Activated CD8-positive, alpha-beta memory T cell treated with anti-CD3 and anti-CD28 coated beads for 48 hours (primary cell): ENCODE measurements at places on chromosomes 4 and X.

DNA sequence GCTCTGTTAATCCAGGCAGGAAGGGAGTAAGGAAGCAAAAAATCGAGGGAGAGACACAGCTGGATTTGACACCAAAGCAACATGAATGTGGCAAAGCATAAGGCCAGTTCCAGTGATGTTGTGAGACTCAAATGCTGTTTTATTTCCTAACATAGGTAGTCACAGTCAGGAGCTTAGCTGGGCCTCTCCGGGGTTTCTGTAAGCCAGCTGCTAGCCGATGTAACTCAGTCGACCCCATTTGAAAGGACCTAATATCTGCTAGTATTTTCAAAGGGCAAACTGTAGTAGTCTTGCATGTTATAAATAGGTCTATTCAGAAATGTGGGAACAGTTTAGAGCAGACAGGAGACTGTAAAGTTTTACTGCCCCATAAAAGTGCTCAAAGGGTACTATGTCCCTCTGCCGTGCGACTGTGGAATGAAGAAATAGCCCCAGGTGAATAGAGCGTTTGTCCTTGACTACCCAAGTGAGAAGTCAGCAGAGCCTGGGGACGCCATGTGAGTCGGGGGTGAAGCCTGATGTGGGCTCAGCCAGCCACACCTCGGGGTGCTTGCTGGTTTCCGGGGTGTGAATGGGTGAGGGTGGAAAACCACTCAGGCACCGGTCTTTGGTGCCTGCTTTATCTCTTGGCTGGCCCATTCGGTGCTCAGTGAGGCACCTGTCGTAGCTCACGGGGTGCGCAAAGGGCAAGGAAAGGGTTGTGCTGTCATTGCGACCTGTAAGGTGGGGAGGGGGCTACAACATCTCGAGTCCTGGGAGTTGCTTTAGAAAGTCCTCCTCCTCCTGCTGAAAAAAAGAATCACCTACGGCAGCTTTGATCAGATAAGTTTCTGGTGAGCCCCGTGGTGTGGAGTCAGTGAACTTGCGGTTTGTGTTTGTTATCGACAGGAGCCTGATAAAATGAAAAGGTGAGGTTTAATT is 745 bp downstream of the TRIM2 start:
- no peak for DNase-seq

- DNase-seq, result no peak
Measured at GRCh38 chrX:46554942-46555341, 9.7 kb upstream of the ZNF674 start.

DNA sequence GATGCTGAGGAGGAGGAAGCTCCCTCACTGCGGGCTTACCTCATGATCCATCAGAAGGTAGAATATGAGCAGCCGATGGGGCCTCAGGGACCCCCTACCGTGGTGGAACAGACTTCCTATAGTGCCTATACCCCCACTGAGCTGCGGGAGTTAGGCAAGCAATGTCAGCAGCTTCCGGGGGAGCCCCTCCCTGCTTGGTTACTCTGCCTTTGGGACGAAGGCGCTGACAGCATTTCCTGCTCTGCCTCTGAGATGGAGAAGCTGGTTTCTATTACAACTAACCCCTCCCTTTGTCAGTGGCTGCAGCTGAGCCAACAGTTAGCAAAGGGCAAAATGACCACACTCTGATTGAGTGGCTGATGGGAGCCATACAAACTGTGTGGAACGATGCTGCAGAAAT is 430.7 kb downstream of the IDS start:
- DNase-seq, result no peak

DNA sequence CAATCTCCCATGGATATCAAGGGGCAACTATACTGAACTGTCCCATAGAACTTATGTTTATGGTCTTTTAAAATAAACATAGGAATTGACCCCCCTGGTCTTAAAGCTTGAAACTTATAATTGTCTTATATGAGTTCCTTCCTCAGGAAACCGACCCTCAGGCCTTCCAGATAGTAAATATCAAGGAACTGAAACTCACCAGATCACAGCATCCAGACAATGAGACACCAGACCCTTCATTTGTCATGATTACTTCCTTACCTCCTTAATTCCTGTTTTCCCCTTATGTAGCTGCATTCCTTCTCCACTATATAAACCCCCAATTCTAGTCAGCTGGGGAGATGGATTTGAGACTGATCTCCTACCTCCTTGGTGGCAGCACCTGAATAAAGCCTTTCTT is 94.8 kb upstream of the GRPR start:
- no peak for DNase-seq

- no peak for DNase-seq
Measured at GRCh38 chrX:69015156-69015555, 150.1 kb downstream of the PJA1 start.

- DNase-seq, result no peak
Measured at GRCh38 chrX:101208152-101208905, 11.3 kb upstream of the DRP2 start.

DNA sequence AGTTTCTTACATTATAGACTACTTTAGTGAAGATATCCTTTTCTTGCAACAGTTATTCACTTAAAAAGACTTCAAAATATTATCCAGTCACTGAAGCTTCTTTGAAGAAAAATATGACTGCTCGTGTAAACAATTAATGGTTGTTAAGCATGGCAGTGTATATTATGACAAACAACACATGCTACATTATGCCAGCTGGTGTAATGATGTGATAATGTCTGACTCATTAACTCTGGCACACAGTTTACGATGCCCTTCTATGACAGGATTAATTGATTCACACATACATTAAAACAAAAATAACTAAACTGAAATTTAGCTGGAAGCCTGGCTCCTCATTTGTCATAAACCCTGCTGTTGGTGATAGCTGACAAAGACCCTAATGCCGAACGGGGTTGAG is 22.4 kb downstream of the GK2 start:
- DNase-seq, result no peak

DNA sequence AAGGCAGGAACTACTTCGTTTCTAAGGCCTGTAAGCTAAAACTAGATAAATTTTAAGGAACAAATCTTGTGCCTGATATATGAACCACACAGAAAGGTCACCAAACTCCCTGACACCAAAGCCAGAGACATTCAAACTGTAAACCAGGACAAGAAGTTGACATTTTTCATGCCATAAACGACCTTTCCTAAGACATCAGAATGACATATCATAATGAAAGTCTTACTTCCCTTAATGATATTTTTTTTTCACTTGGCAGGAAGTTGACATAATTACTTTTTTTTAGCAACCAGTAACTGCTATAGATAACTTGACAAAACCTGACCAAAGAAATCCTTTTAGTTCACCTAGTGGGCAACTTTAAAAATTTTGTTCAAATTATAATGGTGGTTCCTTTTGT is 231.5 kb upstream of the AGTR2 start:
- no peak for DNase-seq

DNA sequence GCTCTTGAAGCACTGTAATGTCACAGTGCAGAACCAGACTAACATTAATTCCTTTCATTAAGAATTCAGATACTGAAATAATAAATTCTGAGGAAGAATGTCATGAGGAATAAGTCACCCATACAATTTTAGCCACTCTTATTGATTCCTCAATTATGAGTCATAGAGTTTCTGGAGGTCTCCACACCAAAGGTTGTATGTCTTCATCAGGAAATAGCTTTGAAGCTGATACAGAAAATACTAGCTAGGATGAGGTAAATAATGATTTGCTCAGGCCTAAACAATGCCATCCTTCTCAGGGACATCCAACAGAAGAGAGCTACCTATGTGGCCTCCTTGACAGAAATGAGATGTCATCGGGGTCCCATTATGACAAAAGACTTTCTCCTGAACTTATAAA is 238.8 kb downstream of the OR13H1 start:
- no peak for DNase-seq

DNA sequence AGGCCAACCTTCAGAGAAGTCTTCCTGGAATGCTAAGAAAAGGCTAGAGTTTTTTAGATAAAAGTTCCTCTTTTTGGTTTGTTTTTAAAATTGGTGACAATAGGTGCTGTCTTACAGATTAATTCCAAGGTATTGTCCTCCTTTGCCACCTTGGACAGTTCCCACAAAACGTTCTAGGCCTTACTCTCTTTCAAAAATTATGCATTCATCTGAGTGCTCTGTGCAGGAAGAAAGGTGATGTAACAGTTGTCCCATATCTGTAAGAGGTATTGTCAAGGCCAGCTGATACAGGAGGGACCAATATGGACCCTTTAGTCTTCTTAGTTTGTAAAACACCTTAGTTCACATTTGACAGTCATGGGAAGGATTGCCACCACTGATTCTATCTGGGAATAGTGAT is 15.9 kb upstream of the CXCL5 start:
- DNase-seq, result no peak

- no peak for DNase-seq
Measured at GRCh38 chrX:130110379-130111219, at the start of gene ELF4. Gene ELF4, minus strand, starts transcription at chrX:130110497. Its CDS starts 29,167 bp downstream, at chrX:130081330.

DNA sequence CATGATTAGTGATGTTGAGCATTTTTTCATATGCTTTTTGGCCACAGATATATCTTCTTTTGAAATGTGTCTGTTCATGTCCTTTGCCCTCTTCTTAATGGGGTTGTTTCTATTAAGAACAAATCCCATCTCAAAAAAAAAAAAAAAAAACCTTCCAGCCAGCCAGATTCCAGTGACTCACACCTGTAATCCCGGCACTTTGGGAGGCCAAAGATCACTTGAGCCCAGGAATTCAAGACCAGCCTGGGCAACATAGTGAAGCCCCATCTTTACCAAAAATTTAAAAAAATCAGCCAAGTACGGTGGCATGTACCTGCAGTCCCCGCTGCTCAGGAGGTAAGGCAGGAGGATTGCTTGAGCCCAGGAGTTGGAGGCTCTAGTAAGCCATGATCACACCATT is 5.1 kb downstream of the RAB33B start:
- no peak for DNase-seq

- DNase-seq, result no peak
Measured at GRCh38 chrX:36957425-36958328, 50.5 kb upstream of the FAM47C start.

DNA sequence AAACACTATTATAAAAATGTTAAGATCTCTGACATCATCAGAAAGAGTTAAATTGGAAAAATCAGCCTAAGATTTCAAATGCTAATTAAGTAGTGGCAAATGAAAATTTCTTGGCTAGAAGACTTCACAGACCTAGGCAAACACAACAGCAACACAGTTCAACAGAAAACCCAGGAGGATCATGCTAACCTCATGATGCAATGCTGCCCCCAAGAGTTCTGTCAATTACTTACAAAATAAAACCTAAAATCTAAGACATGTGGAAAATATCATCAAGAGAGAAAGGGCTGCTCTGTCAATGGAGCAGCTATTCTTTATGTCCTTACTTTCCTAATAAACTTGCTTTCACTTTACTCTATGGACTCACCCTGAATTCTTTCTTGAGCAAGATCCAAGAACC is 21.0 kb downstream of the S100G start:
- DNase-seq, result no peak

DNA sequence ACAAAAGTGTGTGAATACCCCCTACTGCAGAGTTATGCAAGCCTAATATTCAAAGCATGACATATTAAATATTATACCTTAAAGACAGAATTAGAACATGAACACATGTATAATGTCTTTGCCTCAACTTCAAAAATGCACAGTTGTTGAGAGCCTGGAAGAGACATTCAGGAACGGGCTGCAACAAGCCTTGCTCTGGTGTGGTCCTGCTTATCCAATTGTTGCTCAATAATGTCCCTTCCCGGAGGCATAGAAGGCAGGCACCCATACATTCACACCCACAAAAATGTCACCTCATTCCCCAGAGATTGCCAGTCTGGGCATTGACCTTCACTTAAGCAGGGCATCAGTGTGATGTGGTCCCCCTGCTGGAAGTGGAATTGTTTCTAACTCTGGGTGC is 238.8 kb downstream of the CBR4 start:
- no peak for DNase-seq

DNA sequence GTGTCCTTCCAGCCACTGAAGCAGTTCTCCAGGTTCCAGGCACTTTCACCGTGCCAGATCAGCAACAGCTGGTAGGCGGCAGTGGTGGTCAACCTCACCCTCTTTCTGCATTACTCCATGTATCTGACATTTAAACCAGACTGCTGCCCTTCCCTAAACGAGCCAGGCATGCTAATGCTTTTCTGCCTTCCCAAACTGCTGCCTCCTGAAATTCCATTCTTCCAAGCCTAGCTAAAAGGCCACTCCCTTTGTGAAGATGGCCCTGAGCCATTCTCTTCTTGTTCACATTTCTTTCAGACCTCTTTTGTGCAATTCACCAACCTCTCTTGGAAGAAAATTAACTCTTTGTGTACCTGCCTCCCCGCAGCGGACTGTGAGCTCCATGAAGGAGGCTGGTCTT is 73.7 kb downstream of the CHST7 start:
- no peak for DNase-seq

DNA sequence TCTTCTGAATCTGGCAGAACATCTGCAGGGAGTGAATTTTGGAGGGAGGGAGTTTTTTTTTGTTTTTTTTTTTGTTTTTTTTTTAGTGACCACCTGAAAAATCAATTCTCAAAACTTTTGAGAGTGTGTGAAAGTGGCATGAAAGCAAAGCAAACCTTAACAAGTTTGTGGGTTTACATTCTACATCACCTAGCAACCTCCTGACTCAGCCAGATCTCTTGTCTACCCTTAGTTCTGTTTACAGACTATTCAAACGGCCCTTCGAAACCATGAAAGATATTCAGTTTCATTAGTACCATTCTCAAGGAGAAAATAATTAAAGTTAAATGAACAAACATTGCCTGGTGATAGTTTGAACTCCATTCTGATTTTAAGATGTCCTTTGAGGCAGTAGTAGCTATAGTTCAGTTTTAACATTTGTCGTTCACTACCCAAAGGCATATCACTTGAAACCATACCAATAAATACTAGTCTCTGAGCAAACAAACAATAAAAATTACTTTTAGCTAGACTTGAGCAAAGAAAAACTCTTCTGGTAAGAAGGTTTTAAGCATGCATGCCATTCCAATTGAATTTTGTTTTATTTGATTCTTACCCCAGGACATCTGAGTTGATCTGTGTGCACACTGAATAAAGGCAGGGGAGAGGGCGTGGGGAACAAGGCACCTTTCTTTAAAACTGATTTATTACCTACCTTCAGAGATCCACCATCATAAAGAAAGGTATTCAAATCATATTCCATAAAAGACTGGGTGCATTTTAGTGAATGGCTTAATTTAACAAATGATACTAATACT is 137.7 kb downstream of the ARX start:
- DNase-seq, result no peak

DNA sequence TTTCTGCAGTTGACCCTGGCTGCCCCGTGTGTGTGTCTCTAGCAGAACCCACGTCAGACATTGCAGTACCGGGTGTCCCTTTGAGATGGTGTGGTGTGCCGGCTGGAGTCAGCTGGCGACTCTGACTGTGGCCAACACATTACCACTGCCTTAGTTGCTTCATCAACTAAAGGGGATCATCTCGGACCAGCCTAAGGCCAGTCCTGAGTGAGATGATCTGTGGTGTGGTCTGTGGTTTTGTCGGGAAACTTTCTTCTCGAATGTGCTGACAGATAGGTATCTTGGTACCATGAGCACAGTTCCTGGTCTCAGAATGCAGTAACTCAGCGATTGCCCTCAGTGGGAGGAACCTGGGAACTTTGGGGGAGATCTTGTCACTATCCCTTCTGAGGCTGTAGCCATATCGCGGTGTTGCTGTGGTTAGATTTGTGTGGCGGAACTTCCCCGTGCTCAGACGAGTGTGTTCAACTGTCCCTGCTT is 15.8 kb downstream of the TBC1D14 start:
- DNase-seq, result no peak
